ENCODE measurements at places on chromosomes 1 and 21.

GRCh38 chr1:54037476-54037875 lies 15.5 kb downstream of the TMEM59 start:
- DNase-seq = no peak

DNA sequence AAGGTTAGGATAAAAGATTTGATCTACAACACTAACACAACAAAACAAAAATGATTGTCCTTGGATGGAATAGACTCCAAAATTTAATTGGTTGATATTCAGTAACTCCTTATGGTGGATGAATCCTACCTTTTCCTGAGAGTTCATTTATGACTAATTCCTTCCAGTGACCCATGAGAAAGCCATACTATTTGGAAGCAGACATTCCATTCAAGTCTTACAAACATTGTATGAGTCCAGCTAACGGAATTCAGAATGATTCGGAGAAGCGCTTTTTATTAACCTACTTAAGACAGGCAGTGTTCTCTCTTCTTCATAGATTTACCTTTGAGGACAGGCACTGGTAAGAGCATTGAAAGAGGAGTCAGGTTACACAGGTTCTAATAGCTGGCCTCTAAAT lies 155.6 kb upstream of the ZNF648 start:
- DNase-seq = no peak

DNA sequence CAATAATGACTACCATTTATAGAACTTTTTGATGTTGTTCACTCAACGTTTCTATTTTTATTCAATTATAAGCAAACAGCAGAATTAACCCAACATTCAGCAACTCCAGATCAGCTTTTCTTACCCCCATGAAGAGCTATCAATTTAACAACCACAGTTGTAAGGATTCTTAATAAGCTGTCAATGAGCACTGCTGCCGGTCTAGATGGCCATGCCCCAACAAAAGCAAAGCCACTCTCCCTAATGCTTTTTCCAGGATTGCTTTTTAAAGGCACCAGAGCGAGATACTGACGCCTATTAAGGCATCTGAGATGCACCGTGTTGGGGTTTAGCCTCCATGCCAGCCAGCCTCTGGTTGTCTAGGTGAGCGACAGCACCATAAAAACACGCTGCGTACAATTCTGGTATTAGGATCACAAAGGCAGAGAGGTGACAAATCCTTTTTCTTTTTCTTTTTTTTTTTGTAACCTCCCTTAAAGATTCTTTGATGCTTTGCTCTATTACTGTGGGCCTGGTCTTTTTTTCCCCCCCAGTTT lies 39.5 kb downstream of the PTPRC start:
- DNase-seq = no peak

DNA sequence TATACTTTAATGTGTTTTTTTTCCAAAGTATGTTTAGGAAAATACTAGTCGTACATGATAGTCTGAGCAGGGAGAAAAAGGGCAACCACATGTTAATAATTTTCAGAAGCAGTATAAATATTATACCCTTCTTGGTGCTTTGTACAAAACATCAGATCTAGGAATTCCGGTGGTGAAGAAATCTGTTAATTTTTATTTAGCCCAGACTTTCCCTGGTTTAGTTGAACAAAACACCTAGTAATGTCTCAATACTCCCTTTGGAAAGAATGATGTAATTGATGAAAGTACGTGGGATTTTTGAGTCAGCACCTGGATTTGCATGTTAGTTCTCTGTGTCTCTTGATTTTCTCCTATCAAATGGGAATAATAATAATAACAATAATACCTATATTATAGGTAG lies 38.4 kb upstream of the KCNK2 start:
- no peak for DNase-seq

DNA sequence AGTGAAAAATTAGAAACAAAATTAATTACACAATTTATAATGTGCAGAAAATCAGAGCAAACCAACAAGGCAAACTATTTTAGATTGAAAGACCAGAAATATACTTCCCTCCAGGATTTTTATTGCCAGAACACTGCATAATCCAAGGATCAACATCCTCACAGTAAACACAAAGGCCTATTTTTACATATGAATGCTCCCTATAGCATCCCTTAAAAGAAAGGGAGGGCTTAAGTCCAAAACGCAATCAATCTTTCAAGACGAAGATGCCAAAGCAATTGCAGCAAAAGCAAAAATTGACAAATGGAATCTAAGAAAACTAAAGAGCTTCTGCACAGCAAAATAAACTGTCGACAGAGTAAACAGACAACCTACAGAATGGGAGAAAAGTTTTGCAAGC lies 18.6 kb upstream of the CHIA start:
- DNase-seq = no peak

DNA sequence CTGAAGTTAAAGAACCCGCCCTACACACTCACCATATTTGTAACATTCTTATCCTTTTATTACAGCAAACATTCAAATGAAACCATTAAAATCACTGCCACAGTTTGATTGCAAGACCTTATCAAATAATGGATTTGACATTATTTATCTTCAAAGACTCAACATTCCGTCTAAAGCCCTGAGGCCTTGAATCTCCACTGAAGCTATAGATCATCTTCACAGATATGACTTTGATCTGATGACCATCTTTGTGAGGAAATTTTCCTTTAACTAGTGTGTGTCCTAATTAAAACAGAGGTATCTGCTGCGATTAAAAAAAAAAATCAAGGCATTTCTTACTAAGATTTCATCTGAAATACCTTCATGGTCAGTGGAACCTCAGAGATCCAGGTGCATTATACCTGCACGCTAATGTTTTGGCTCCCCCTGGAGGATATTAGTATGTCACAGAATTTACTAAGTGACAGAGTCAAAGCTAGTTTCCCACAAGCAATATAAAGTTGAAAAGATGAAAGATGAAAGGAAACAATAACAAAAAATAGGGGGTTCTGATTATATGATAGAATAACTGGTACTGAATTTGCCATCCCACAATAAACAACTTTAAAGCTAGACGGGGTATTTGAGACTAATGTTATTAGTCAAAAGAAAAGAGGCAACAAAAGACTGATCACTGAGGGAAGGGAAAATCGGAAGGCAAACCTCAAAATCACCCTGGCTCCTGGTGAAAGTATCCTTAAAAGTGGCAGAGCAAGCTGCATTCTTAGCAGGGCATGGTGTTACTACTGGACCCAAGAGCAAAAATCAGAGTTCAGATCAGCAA lies 923.4 kb downstream of the NCAM2 start:
- DNase-seq = no peak

- DNase-seq = no peak
Observed at GRCh38 chr1:217392441-217392840, 238.4 kb downstream of the GPATCH2 start.

DNA sequence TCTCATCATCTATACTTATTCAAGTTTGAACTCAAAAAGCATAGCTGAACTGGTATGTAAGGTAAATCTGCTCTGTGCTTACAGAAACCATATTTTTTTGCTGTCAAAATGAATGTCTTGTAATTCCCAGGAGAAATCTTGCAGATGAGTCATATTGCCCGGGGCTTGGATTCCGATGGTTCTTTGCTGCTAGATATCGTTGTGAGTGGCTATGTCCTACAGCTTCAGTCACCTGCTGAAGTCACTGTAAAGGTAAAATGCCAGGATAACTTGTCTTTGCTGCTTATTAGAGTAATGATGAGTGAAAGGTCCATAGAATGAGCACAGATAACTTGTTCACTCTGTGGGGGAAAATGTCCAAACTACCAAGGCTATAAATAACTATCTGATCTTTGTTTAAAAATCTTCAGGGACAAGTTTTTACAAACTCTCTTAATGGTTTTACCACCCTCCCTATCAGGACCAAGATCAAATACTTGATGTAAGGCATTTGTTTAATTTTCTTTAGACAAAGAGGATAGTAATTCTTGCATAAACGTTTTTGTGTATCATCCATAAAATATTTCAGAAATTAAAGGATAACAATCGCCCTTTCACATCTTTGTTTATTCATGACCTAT lies 222.3 kb downstream of the TPR start:
- no peak for DNase-seq

Data from stimulated activated CD4-positive, alpha-beta T cell treated with anti-CD3 and anti-CD28 coated beads, Interleukin-12 subunit alpha, Interleukin-12 subunit beta, amount 100 ng/mL, for 24 hours (primary cell).